ENCODE measurements at places on chromosomes 5 and 9.

DNA sequence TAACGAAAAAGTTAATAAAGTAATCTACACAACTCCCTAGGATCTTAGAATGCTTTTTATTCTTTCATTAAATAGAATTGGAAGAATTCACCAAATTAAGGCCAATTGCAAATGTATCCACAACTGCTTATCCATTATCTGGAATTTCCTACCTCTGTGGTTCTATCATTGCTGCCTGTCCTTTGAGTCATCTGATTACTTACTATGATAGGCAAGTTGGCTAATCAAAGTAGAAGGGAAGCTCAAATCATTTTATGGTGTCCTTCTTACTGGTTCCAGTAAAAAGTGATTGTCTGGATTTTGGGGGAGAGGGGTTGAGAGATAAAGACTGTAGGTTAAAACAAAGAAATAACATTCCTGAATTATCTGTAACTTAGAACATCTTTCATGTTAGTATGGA is 161.4 kb upstream of the GNA14 start:
- no peak for DNase-seq

DNA sequence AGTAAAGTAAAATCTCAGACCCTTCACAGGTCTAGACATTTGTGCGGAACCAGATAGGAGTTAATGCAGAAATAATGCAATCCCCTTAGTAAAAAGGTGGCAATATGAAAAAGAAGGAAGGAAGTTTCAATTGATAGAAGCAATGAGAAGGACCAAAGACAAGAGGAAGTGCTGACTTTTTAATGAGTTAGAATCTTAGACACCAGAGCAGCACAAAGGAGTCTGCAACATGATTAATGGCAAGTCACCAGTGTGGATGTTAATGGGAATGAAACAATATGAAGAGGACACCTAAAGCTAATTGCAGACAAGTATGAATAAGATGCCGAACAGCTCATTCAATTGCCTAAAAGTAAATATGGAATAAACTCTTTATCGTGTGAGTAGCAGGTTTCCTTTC is 50.9 kb downstream of the MEGF9 start:
- DNase-seq, result no peak

GRCh38 chr5:8700671-8701070 is 831.7 kb downstream of the MTRR start:
- DNase-seq, result no peak

DNA sequence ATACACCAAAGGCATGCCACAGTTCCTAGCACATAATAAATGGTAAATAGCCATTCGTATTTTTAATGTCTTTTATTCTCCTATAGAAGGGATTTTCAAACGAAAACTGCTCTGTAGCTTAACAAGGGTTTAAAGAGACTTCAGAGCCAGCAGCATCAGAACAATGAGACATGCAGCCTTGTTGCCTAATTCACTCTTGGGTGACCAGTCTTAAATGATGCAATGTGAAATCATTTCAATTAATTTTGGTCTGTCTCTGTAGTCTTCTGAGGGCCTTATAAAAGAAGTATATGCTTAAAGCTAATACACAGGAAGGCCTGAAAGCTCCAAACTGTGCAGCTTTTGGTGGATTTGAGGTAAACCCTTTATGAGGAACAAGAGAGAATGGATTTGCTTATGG is 888.8 kb upstream of the WWC1 start:
- no peak for DNase-seq

- DNase-seq, result no peak
These were observed 6.6 kb downstream of the BRD9 start for GRCh38 chr5:886036-886435.

- no peak for DNase-seq
These were observed 78.8 kb upstream of the IZUMO3 start for GRCh38 chr9:24624481-24624880.
